ENCODE measurements at places on chromosomes 7 and 10.

DNA sequence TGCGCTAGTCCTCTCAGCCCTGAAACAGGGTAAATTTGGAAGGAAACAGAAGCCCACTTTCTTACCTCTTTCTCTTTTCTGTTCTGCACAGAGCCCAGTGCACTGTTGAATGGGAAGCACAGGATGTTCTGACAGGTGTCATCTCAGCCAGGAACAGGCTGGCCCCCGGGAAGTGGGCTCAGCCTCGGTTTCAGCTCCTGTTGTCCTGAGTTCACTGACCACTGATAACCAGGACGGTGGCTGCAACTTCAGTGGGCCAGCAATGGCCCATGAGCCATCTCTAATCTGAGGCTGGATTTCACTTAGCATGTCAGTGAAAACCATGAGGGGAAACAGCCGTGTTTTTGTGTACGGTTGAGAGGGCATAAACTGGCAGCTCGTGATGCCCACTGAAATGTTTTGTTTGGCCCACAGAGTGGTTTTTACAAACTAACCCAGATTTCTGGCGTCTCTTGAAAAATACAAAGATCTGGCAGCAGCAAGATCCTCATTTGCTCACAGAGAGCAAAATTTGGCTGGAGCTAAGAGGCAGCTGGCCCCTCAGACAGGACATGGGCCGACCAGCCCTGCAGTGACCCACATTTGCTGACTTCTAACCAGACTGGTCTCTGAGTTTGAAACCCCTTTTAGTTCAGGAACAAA, 455.9 kb downstream of the PAXIP1 start:
- no peak for ATAC-seq

- no peak for ATAC-seq
Measured at GRCh38 chr10:70296406-70296899, 12.6 kb upstream of the NPFFR1 start.

DNA sequence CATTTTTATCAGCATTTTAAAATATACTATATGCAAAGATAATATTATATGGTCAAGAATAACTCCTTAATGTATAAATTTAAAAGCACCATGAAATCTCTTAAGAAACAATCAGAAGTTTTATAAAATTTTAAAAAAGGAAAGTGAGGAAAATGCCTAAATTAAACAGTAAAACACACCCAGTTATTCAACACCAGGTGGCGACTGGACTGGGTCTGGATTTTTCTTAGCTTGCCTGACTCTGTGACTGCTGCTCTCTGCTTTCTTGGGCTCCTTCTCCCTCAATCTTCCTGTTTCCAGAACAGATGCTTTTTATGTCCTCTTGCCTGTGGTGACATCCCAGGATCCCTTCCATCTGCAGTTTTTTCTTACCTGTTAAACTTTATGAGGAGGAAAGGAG, 200.3 kb downstream of the BICC1 start:
- no peak for ATAC-seq

DNA sequence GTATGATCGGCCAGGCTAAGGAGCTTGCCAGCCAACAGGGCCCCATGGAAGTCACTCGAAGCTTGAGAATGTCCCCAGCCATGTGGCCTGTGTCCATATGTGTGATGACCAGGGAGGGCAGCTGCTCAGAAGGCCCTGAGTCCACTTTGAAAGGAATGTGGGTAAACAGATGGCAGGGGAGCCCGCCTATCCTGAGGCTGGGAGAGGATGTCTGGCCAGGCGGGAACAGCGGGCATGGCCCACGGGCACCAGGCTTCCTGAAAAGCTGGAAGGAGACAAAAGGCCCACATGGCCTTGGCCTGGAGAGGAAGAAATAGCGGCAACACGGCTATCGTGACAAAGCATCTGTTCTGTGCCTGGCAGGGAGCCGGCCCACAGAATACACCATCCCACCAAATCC, 137.9 kb upstream of the PPIF start:
- no peak for ATAC-seq

DNA sequence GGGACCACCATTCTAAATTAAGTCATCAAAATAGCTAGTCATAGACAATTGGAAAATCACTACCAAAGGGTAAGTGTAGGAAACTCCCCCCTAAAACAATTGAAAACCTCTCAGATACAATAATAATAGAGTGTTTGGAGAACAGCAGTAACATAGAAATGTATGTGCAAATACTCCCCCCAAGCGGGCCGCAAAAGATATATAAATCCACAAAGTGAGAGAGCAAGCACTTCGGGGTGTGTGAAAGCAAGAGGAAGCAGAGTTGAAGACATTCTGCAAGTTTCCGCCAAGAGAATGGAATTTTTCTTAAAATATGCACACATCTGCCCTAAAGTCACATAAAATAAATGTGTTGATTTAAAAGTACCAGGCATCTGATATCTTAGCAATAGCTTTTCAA, 33.3 kb downstream of the CHCHD3 start:
- no peak for ATAC-seq

DNA sequence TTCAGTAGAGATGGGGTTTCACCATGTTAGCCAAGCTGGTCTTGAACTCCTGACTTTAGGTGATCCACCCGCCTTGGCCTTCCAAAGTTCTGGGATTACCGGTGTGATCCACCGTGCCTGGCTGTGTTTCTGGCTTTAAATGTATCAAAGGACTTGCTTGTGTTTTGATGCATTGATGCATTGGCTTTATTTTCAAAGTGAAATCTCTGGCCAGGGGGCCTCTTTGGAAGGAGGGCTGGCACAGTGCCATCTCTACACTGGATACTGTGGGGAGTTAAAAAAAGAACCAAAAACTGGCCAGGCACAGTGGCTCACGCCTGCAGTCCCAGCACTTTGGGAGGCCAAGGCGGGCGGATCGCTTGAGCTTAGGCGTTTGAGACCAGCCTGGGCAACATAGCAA, 16.0 kb downstream of the MNX1 start:
- ATAC-seq: no peak

DNA sequence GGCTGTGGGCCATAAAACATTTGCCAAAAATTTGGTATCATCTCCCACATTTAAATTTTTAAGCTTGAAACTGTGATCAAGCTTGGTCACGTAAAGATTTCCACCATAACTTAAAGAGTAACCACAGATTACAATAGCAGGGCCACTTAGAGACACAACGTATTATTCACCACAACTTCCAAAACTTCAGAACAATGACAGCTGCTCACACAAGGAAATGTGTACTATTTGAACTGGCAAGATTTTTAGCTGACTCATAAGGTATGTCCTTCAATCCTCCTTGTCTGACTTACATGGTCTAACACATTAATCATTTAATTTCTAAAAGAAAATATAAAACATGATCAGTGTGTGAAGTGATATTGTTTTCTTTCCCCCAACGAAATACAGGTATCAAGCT, 234.5 kb downstream of the PARD3 start:
- no peak for ATAC-seq

DNA sequence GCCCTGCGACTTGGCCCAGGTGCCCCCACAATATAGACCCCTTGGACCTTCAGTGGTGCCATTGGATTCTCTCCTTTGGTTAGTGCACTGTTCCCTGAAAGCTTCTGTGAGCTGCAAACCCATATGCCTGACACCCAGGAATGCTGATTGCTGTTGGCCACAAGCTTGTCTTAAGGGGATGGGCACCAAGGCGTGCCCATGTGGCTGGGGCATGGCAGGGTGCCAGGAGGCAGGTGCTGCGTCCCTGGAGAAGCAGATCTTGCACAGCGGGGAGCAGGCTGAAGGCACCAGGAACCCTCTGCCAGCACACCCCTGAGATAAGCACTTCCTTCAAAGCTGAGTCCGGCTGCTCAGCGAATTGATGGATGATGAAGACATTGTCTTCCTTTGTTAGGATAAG, 411.8 kb downstream of the SDK1 start:
- ATAC-seq: no peak

GRCh38 chr7:134935701-134936100, 50.6 kb upstream of the AGBL3 start:
- ATAC-seq: no peak

DNA sequence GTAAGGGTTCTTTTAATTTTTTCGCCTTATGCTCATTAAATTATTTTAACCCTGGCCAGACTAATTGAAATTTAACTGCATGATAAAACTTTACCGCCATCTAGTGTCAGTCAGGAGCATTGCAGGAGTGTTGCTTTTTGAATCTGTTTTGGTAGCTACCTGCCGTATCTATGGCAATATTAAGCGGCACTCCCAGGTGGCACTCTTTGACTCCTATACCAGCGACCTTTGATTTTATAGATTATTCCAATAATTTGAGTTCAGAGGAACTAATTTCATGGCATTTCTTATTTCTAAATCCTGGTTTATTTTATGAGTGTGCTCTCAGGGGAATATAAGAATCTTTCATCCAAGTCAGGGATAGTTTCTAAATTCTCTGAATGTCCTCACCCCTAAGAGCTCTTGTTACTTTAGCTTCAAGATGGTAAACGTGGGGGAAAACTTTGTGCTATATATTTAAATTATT, 198.9 kb downstream of the REEP3 start:
- ATAC-seq: peak; percentile 66

GRCh38 chr7:33040803-33041516, 21.6 kb downstream of the NT5C3A start:
- peak; percentile 99 for ATAC-seq

GRCh38 chr10:16360001-16360400, 76.8 kb upstream of the PTER start:
- ATAC-seq: no peak

GRCh38 chr7:1886361-1887064, 216.4 kb downstream of the ELFN1 start:
- ATAC-seq: no peak

GRCh38 chr7:121451367-121452094, 55.4 kb upstream of the FAM3C start:
- ATAC-seq: no peak

DNA sequence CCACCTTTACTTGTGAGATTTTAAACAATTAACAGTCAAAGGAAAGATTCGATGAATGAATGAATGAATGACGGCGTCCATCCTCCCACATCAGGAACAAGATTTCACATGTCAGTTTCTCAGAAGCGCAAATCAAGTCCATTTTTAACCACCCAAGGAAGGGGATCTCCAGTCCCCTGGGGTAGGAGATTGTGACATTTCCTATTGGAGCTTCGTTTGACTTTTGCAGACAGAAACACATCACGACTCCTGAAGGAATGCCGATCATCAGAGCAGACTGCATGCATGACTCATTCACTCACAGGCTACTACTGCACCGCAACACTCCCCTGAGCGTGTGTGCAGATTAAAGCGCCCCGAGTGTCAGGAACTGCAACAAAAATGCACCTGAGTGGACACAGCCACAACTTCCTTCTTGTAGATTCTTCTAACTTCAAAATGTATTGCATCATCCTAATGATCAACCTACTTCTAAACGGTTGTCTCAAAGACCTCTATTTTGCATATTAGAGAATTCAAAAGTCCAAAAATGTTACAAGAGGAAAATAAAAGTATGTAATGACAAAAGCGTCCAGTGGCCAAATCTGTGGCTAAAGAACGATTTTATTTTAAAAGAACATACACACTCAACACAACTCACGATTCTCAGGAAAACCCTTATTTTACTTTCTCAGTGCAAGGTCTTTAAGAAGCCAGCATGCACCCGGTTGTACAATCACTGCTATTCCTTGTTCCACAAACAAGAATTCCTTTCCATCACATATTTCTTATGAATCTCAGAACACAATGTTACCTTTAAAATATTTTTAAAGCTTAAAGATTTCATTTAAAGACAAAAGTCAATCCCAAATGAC, 172.6 kb downstream of the FAM107B start:
- ATAC-seq: peak; percentile 37

- peak; percentile 66 for ATAC-seq
Measured at GRCh38 chr10:7471720-7472367, 61.0 kb upstream of the SFMBT2 start.

GRCh38 chr10:13928451-13928850, 341.7 kb downstream of the PRPF18 start:
- ATAC-seq: no peak

DNA sequence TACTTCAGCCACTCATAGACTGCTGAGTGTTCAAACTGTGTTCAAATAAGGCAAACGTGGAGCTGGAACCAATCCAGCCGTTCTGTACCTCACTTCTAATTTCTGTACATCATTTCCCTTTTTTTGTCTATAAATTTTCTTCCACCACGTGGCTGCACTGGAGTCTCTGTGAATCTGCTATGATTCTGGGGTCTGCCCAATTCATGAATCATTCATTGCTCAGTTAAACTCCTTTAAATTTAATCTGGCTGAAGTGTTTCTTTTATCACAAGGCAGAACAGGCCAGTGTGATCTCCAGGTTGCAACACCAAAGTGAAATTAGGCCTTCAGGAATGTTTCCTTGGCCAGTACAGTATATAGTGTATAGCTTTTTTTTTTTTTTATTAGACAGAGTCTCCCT, 53.5 kb downstream of the DNAJC12 start:
- no peak for ATAC-seq

DNA sequence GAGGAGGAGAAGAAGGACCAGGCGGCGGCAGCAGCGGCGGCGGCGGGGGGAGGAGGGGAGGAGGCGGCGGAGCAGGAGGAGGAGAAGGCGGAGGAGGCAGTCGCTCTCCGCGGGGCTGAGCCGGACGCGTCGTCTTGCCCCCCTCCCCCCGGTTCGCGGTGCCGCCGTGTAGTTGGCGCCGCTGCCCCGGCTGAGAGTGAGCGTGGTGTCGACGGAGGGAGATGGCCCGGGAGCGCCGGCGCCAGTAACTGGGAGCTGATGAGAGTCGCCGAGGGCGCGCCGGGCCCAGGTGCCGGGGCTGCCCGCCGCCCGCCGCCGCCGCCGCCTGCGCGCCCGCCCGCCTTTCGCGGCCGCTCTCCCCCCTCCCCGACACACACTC, 257 bp downstream of the WAC start:
- peak; percentile 2 for ATAC-seq

DNA sequence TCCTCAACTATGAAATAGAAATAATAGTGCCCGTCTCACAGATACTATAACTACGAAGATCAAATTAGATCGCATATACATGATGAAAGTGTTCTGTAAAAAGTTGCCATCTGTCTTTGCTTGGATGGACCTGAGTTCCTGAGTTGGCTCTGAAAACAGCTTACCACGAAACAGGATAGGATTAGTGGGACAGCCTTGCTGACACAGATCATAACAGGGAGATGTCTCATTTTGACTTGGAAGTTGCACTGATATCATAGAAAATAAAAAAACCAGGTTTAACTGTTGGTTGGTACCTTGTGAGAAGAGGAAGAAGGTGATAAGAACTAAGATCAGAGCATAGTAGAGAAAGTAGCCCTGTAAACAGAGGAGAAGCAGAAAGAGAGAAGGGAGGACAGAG, 79.3 kb upstream of the AGBL3 start:
- ATAC-seq: peak; percentile 50
